Colonic mucosa (tissue), 4 donors: ENCODE measurements at places on chromosomes 1 and 21.
A peak's percentile ranks its signal among the peaks of the same experiment; 100 is the strongest.

DNA sequence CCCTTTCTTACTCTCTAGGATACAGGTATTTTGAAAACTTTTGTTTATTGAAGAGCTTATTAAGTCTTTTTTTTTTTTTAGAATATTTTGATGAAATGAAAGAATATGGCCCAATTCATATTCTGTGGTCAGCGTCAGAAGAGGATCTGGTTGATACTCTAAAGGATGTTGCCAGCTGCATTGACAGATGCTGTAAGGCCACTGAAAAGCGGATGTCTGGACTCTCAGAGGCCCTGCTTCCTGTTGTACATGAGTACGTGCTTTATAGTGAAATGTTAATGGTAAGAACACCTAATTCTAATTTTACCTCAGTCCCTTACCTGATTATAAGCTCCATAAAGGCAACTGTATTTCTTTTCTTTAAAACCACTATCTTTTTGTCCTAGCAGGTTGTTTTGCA is 37.1 kb downstream of the SNX7 start:
- DNase-seq, result no peak

GRCh38 chr1:76607717-76608116 is 259.6 kb upstream of the ST6GALNAC5 start:
- DNase-seq, result peak; percentile 79

- DNase-seq, result peak; percentile 89
Observed at GRCh38 chr1:28104866-28105467, 16.6 kb upstream of the EYA3 start.

GRCh38 chr1:247211339-247211738 is 39.5 kb upstream of the ZNF124 start:
- peak; percentile 18 for DNase-seq

DNA sequence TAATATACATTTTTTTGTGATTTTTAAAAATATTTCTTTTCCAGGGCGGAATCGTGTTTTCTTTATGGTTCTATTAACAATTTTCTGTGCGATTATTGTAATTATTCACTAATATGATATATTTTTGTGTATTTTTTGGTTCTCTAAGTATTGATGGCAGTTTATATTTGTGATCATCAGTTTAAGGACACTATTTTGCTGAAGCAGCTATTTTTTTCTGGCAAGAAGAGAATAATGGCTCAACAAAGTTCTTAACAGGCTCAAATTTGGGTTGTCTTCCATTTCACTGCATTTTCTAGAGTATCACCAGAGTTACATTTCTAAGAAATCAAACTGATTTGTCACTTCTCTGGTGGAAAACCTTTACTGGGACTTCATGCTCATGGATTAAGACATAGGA is 178.4 kb downstream of the HS2ST1 start:
- no peak for DNase-seq

GRCh38 chr1:242569867-242570266 is 45.4 kb upstream of the PLD5 start:
- DNase-seq, result no peak

DNA sequence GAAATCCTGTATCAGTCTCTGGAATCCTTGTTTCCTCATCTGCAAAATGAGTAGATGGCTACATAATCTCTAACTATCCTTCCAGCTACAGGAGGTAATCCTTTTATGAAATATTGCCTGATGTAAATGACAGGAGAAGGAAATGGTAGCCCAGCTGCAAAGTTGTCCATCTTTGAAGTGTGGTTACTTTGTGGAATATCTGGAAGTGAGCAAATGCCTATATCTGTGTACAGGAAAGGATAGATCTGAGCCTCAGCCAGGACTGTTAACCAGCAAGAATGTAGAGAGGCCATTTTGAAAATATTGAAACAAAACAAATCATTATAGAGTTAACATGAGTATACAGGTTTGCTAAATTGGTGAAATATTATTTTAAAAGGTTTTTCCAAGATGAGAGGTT is 74.8 kb upstream of the BMP8A start:
- DNase-seq, result no peak

DNA sequence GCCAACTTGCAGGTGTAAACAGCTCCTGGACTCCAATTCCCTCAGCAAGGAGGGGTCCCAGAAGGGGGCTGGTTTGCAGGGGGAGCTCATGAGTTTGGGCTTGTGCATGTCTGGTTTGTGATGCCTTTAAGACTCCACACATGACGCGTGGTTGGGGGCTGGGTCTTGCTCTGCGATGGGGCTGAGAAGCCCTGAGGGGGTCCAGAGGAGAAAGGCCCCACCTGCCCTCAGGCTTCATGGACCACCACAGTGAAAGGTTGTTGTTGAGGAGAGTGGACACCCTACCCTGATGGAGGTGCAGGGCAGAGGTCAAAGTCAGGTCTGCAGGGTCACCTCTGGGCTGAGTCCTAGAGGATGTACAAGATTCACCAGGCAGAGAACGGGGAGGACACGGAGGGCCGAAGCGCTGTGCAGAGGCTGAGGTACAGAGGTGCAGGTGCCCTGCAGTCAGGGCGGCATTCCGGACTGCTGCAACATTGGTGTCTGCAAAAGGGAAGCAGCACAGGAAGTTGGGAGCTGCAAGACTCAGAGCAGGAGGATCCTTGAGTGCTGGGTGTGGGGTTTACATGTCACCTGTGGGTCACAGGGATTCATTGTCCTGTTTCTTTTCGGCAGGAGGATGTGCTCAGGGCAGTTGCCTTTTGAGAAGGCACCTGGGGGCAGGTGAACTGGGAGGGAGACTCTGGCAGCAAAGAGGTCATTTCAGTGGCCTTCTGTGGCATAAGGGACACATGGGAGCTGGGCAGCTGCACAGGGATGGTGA is 399.4 kb downstream of the PTPRU start:
- no peak for DNase-seq

DNA sequence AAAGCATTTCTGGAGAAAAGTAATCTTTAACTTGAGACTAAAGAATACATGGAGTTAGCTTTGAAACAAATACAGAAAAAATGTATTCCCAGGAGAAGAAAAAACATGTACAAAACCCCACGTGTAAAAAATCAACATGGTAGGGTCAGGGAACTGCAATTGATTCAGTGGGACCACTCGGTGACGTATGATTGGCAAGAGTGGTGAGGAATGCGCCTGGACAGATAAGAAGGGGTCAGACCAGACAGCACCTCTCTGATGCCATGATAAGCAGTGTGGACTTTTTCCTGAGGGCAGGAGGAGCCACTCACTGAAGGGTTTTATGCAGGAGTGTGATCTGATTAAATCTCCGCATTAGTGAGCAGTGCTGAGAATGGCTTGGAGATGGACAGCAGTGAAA is 142.5 kb downstream of the DAB1 start:
- no peak for DNase-seq

GRCh38 chr1:23869051-23869450 is 961 bp upstream of the FUCA1 start:
- DNase-seq, result no peak

GRCh38 chr1:203390298-203390697 is 39.4 kb upstream of the FMOD start:
- no peak for DNase-seq

DNA sequence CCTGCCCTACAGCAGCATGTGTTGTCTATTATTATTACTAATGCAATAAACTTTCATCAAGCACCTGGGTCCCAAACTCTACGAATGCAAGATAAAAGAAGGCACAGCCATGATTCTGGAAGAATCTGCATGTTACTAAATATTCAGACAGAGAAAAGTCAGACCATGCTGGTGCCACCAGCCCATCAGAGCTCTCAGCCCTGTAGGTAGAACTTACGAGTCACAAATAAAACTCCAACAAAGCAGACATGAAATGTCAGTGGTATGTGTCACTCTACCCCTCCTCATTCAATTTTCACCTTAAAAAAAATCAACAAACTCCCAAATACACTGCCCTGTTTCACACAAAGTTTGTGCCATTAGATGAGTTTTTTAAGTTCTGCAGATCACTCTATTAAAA is 62.4 kb upstream of the TIAM1 start:
- no peak for DNase-seq

- no peak for DNase-seq
Observed at GRCh38 chr1:27727126-27727525, 1.4 kb downstream of the FAM76A start.

GRCh38 chr1:108716437-108717230 is 3.9 kb downstream of the FNDC7 start:
- DNase-seq, result no peak

DNA sequence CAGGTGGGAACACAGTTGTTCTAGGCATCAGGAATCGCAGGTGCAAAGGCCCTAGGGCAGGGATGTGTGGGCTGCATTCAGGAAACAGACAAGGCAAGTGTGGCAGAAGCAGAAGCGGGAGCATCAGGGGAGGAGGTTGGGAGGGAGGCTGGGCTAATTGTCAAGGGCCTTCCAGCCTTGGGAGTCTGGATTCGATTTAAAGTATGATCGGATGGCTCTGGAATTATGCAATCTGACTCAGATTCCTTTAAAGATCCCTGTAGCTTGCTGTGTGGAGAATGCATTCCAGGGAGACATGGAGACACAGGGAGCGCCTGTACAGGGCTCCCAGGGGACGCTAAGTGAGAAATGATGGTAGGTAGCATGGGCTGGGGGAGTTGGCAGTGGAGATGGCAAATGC is 86.5 kb downstream of the LACTBL1 start:
- no peak for DNase-seq

GRCh38 chr1:156357977-156358376 is 11.0 kb upstream of the RHBG start:
- no peak for DNase-seq

- peak; percentile 27 for DNase-seq
Observed at GRCh38 chr1:154406886-154407197, 1.7 kb downstream of the IL6R start.

DNA sequence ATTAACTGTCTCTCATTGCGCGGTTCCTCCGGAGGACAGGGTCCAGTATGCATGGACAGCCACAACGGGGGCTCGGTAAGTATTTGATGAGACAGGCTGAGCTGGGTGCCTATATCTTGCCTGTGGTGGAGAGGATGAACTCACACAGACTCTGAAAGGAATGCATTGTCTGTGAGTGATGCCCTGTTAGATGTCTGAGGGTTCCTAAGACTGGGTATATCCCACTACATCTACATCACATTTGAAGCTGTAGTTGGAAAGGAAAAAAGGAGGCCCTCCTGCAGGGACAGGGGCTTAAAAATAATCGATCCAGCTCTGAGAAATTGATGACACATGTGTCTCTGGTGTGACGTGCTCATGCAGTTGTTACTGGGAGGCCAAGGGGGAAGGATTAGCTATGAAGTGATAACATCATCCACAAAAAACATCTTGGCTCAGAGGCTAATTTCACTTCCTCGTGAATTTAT is 1.9 kb downstream of the ADARB1 start:
- no peak for DNase-seq

DNA sequence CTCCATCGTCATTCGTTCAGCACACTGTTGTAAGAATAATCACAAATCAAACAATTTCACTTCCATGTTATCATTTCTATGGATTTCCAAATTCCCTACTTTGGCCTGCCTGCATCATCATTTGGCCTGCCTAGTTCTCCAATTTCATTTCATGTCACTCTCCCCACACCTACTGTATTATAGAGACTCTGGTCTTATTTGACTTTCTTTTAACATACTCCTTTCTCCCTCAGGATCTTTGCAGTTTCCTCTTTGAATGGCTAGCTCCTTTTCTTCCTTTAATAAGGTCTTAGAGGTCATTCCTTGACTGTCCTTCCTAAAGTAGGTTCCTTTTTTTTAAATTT is 36.3 kb upstream of the PODN start:
- DNase-seq, result no peak

GRCh38 chr1:232123775-232124659 is 497.4 kb downstream of the DISC1 start:
- no peak for DNase-seq

DNA sequence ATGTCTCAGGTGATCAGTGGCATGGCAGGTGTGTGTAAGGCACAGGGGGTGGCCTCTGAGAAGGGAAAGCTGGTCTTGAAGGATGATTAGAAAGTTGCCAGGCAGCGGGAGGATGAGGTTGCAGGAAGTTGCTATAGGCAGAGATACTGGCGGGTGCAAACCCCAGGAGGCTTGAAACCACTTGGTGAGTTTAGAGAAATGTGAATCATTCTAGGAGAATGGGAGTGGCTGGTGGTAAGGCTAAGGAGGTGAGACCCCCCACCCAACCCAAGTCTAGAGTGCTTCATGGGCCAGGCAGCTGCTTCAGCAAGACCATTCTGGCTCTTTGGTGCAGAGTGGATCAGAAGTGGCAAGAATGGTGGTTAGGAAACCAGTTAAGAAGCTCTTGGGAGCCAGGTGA is 9.0 kb downstream of the SH2D2A start:
- DNase-seq, result no peak
